ENCODE measurements at places on chromosomes 7 and 10.
A peak's percentile ranks its signal among the peaks of the same experiment; 100 is the strongest.

DNA sequence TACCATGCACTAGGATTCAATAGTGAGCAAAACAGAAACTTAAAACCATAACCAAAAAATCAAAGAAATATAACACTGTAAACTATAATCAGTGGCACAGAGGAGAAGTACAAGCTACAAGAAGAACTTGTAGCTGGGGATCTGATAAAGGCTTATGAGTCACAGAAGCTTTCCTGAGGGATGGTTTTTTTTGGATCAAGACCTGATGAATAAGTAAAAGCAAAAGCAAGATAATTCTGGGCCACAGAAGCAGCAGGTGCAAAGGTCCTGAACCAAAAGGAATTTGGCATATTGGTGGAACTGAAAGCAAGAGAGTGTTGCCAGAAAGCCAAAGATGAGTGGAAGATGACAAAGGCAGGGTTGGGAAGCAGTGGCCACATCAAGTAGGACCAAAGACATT, 37.4 kb upstream of the BET1 start:
- DNase-seq = peak; percentile 82

DNA sequence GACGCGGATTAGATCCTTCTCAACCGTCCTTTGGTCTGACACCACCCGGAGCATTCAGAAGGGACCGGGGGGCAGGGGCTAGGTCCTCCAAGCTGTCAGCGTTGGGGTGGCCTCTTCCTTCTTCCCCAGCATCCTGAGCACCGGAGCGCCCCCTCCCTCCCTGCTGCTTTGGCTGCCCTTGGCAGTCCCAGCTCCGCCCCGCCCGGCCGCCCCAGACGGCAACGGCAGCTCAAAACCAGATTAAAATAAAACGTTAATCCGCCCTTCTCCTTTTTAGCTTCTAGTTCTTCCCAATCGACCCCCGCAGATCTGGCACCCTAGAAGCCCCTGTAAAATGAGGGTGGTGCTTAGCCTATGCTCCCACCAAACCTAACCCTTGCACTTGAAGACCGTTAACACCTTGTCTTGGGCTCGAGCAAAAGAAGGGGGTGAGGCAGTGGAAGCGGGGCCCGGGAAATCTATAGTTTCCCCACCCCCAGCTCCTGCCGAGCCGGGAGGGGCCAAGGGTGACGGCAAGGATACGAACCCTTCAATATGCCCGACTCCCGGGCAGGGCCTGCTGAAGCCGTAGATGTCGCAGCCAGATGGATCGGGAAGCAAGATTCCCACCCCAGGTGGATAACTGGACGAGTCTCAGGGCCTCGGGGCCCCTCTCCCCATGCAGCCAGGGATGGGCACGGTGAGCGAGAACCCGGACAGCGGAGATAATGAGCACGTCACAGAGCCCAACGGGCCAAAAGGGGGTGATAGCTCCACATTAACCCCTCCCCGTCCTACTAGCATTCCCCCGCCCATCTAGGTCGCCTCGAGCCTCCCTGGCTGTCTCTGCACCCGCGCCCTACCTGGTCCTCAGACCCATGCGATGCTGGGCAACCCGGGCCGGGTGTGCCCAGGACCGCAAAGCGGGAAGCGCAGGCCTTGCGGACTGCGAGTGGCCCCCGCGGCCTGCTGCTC, 169.7 kb downstream of the NRF1 start:
- DNase-seq = no peak

DNA sequence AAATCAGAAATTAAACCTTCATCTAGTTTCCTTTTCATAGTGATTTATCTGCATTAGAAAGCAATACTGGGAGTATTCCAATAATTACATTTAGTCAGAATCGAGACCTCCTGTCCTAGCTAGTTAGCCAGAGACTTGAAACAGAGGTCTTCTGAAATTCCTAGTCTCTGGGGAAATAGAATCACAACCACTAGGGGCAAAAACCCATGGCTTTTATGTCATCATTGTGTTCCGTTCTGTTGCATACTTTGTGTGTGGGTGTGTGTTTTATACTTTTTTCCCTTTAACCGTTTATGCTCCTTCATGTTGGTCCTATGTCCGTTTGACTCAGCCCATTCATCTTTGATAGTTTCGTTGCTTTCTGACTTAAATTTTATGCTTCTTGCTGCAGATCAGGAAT, 79.8 kb downstream of the RALA start:
- DNase-seq = peak; percentile 32

GRCh38 chr10:12975906-12976305, 25.6 kb downstream of the CCDC3 start:
- DNase-seq = no peak

- no peak for DNase-seq
Measured at GRCh38 chr7:72336632-72337389, 75.3 kb downstream of the CALN1 start.

- no peak for DNase-seq
Measured at GRCh38 chr7:2372724-2373123, 18.1 kb downstream of the EIF3B start.

DNA sequence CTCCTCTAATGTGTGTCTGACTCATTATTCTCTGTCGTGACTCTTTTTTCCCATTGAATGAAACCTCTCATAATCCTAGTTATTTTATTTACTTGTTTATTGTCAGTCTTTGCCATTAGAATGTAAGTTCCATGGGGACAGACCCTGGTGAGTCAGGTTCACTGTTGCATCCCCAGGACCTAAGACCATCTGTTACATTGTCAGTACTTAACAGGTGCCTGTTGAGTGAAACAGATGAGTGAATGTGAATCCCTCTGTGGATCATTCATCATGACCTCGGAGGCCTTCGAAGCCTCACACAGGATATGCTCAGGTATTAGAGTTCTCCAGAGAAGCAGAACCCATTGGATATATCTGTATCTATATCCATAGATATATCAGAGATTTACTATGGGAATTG, 120.1 kb downstream of the PFKFB3 start:
- no peak for DNase-seq

DNA sequence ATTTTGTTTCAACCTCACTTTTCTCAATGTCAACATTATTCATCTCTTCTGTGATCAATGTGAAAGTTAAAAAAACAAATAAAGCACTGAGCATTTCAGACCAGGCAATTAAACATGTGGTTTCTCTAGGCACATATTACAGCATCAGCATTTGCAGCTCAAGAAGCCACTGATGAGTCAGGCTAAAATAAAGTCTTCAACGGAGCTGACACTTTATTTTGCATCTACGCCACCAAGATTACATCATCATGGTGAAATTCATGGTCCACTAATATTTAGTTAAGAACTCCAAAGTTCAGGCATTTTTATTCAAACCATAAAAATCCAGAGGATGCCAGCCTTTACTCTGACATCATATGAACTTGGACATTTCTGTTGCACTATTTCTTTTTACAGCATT, 33.0 kb downstream of the MAGI2 start:
- peak; percentile 97 for DNase-seq

DNA sequence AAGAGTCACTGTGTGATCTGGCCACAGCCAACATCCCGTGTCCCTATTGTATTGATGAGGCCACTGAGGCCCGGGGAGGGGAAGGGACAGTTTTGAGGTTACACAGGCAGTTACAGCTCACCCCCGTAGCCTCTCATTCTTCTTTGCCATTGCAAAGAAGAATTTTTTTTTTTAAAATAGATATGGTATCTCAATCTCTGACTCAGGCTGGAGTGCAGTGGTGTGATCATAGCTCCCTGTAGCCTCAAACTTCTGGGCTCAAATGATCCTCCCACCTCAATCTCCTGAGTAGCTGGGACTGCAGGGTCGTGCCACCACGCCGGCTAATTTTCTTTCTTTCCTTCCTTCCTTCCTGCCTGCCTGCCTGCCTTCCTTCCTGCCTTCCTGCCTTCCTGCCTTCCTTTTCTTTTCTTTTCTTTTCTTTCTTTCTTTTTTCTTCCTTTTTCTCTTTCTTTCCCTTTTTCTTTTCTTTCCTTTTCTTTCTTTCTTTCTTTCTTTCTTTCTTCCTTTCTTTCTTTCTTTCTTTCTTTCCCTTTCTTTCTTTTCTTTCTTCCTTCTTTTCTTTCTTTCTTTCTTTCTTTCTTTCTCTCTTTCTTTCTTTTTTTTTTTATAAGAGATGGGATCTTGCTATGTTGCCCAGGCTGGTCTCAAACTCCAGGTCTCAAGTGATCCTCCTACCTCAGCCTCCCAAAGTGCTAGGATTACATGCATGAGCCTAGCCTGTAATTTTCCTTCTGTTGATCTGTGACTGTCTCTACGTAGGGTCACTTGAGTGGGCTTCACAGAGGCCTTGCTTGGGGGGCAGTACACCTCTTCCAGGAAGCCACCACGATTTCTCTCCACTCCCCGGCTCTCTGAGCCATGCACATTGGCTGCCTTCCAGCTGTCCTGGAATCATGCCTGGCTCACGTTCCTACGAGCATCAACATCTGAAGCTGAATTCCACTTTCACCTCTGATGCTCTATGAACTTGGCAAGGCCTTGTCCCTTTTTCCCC, 31.3 kb downstream of the TMEM270 start:
- peak; percentile 68 for DNase-seq

GRCh38 chr7:150314639-150315239, 8.4 kb upstream of the LRRC61 start:
- no peak for DNase-seq

DNA sequence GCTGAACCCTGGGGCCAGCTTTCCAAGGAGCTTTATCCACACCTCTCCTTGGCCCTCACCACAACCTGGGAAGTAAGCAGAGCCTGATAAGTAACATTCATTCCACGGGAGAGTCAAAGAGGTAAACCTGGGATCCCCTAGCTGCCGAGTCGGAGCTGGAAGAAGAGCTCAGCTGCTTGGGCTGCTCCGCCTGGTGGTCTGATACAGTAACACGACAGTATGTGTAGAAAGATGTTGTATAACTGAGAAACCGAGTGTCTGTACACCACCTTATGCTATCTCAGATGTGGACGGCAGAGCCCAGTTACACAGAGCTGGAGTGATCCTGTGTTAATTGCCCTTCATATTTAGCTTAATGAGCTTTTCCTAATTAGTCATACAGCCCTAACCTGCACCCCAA, 151.3 kb upstream of the KMT2E start:
- no peak for DNase-seq

- DNase-seq = no peak
Measured at GRCh38 chr10:33506391-33506790, 171.9 kb upstream of the NRP1 start.

DNA sequence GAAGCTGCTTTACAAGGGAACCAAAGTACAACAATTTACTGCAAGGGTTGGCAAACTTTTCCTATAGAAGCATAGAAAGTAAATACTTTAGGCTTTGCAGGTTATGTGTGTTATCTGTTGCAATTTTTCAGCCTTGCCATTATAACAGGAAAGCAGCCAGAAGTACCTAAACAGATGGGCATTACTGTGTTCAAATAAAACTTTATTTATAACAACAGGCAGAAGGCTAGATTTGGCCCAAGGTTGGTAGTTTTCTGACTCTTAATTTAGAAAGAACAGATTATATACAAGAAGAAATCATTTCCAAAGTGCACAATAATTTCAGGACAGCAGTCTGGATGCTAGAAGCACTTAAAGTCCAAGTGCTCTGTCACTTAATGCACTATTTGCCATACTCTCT, 307.1 kb downstream of the ANKRD7 start:
- DNase-seq = no peak

DNA sequence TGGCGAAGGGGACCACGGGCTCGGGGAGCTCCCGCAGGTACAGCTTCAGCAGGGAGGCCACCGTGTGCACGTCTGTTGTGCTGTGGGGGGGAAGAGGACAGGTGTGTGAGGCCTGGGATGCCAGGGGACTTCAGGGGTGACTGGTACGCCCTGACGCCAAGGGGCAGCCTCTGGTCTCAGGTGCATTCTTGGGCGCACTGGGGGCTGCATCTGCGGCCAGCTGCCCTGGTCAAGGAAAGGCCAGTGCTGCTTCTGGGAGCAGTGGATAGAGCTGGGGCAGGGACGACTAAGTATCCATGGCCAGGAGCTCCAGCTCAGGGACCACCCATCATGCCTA, 148.5 kb downstream of the MAPK8 start:
- no peak for DNase-seq

DNA sequence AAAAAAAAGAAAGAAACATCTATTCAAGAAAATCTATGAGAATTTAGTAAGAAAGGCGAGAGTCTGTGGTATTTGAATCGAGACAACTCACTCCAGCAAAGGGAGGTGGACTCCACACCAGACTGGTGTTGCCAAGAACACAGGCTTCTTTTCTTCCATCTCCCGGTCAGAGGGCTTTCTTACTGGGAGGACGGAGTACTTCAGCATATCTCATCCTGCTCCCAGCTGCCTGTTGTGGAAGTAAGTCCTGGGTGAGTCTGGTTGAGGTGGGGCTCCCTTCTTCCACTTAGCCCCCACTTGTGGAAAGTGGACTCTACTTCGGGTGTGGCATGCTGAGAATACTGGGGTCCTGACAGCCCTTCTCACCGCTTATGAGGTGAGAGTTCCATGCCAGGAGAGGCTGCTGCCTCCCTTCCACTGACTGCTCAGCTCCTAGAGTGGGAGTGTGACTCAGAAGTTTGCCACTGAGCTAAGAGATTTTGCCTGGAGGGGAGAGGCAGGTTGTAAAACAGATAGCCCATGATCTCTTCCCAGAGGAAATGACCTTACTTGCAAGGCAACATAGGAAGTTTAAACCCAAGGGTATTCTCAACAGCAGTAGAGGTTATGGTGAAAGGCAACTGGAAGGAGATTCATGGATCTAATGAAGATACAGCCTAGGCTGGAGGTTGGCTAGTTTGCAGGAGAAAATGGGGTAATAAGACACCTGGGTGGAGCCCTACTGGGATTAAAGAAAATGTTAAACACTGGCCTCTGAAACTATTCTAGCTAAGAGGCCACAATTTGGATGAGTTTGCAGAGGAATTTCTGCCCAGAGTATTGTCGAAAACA, 3.5 kb upstream of the NACAD start:
- peak; percentile 39 for DNase-seq

GRCh38 chr10:119595134-119595675, 1.6 kb downstream of the TIAL1 start:
- DNase-seq = peak; percentile 67

DNA sequence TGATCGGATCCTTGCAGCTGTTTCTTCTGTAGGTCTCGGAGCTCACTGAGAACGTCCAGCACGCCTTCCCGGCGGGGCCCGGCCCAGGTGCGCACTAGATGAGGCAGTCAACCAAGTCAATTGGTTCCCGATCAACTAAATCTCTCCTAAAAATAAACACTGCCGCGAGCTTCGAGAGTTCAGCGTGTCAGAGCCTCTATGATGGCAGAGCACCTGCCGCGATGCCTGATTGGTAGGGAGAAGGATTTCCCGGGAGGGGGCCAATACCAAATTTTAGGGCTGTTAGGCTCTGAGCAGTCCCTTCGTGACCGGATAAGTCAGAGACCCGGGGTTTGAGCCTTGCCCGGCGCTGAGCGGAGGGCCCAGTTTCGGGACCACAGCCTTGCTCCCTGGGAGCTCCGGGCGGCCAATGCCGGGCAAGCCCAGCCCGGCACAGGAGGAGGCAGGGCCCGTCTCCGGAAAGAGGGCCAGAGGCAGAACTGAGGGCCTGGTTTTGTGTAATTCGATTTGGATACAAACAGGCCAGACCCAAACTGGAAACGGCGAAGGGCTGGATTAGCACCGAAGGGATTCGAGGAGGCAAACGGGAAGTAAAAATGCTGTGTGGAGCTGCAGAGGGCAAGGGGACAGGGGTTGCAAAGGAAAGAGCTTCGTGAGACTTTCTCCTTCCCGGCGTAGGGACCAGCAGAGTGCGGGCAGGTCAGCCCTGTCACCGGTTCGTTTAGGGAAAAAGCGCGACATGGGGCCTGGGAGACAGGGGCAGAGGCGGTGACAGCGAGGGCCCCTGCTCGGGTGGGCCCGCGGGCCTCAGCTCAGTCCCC, 569 bp downstream of the SLC26A5 start:
- DNase-seq = peak; percentile 0

- DNase-seq = no peak
Measured at GRCh38 chr7:148722340-148723165, 23.9 kb downstream of the CUL1 start.
